ENCODE measurements at places on chromosomes 6 and 20.

DNA sequence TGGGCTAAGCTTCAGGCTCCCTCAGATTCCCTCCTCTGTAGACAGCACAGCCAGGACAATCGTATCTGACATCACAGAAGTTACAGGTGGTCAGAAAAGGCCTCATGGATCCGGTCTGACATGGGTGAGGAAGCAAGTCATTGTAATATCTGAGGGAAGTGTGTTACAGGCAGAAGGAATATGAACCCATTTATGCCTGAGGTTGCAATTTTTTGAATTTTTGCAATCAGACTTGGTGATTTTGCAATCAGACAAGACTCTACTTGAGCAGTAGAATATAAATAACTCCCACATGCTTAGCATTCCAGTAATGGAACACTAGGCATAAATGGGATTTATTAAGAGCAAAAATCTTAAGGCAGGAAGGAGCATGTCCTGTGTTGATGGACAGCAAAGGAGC lies 52.1 kb downstream of the CBLN4 start:
- no peak for DNase-seq

GRCh38 chr20:11426948-11427347 lies 490.7 kb upstream of the BTBD3 start:
- no peak for DNase-seq

- peak; percentile 18 for DNase-seq
Measured at GRCh38 chr6:157535340-157536222, 154.6 kb downstream of the ZDHHC14 start.

GRCh38 chr6:163965426-163966348 lies 551.2 kb downstream of the QKI start:
- no peak for DNase-seq

DNA sequence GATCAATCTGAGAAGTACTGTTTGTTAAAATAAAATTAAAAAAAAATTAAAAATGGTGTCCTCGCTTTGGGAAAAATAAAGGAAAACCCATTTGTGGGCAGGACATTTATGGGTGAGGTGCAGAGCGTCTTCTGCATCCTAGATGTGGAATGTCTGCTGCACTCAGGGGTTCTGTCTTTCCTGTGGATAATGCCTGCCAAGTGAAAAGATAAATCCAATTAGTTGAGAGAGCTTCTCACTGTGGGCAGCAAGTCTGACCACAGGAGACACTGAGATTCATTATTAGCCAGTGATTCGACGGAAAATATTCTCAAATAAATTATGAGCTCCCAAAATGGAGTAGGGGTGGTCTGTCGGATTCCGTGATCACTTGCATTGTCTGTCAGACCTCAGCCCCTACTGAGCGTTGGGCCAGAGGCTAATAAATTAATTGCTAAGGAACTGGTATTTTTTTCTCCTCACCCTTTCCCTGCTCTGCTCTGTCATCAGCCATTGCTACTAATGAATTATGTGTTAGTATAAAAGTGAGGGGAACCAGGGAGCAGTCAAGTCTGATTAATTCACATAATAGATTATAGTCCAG lies 10.0 kb downstream of the GMPR start:
- no peak for DNase-seq

DNA sequence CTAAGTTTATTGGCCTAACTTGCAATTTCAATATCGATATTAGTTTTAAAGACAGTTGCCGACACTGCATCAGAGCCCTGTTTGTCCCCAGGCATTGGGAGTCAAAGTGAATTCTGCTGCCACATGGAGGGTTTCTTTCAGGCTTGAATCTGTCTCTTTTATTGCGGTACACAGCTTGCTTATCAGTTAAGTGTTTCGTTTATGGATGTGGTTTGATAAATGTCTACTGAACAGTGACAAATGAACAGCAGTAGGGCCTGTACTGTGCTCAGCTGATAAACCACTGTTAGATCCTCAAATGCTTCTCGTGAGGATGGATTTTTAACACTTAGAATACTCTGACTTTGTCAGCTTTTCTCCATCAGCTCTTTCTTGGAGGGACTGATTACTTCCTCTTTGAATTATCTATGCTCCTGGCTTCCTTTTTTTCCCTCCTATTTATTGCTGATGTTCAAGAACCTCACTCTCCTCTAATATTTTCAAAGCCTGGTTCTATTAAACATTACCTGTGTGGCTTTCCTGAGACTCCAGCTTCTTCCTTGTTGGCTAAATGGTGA lies 240.8 kb downstream of the PLCB1 start:
- DNase-seq: no peak

DNA sequence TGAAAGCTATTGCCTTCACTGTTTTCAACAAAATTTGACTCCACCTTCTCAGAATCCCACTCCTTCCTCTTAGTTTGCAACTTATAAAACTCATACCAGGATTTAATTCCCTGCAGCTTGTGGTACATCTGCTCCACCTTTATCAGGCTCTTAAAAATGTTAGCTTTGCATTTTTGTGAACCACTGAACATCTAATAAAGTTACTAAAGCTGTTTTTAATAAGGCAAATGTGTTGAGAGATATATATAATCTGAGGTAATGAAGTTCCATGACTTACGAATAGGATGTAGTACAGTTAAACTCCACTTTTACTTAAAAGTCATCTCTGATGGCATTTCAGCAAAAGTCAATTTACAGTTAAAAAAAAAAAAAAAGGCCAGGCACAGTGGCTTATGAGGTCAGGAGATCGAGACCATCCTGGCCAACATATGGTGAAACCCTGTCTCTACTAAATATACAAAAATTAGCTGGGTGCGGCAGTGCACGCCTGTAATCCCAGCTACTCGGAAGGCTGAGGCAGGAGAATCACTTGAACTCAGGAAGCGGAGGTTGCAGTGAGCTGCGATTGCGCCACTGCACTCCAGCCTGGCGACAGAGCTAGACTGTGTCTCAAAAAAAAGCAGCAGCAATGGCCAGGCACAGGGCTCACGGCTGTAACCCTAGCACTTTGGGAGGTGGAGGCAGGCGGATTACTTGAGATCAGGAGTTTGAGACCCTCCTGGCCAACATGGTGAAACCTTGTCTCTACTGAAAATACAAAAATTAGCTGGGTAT lies 106.2 kb downstream of the KIF13A start:
- DNase-seq: peak; percentile 27

Data from fibroblast of skin of scalp (primary cell).